Mammary epithelial cell (primary cell): ENCODE measurements at places on chromosomes 5 and 9.

- no peak for DNase-seq
Measured at GRCh38 chr5:160432196-160432595, 10.5 kb downstream of the PTTG1 start.

DNA sequence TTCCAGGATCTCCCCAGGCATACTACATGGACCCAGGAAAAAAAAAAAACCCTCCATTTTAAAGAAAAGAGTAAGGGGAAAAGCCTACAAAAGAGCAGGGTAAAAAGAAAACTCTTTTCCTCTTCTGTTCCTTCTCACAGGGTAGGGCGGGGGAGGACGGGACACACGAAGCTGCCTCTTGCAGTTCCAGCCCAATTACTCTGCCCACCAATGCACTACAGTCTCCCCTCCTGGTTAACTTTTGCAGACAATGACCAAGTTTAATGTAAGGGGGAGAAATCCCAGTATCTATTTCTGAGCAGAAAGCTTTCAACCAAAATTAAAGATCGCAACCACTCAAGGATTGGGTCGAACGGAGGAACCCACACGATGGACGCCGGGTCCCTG is 1.3 kb downstream of the BRD3 start:
- no peak for DNase-seq

DNA sequence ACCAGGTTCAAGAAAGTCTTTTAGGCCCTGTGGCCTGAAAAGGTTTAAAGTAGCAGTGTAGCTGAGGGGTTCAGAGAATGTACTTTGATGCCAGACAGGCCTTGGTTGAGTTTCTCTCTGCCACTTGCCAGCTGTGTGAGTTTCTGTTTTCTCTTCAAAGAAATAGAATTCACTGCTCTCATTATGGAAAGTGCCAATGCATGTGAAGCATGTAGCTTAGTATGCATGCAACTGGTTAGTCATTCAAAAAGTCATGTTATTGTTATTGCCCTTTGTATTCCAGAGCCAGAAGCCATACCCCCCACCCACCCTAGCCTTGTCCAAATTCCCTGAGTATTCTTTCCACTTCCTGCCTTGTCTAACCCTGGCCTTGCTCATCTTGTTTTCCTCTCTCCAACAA is 101.7 kb downstream of the ADRB2 start:
- DNase-seq: peak; percentile 34

GRCh38 chr9:133553973-133554713 is 19.6 kb downstream of the ADAMTSL2 start:
- no peak for DNase-seq

DNA sequence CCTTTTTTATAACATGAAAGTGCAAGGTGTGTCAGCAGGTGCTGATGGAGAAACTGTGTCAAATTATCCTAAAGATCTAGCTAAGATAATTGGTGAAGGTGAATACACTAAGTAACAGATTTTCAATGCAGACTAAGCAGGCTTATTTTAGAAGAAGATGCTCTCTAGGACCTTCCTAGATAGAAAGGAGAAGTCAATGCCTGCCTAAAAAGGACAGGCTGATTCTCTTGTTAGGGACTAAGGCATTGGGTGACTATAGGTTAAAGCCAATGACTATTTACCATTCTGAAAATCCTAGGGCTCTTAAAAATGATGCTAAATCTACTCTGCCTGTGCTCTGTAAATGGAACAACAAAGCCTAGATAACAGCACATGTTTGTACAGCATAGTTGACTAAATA is 1682.4 kb downstream of the MAT2B start:
- DNase-seq: no peak

DNA sequence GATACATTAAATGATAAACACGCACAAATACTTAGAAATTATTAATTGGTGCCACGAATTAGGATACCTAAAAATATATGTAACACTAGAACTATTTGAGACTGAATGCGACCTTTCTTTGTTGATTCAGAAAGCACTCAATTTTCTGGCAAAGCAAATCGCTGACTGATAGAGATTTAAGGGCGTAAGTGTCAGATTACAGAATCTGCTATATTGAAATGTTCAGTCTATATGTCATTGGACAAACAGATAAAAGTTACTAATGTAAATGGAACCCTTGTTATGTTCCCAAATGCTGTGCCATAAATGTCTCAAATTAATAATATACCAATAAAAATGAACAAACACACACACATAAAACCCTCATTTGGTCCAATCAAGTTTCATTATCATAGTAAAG is 137.9 kb downstream of the MPDZ start:
- DNase-seq: no peak

GRCh38 chr5:41708604-41708940 is 161.7 kb downstream of the OXCT1 start:
- no peak for DNase-seq
